ENCODE measurements at places on chromosomes 5 and 9.

GRCh38 chr5:123807177-123807945, 295.4 kb downstream of the CSNK1G3 start:
- no peak for DNase-seq

DNA sequence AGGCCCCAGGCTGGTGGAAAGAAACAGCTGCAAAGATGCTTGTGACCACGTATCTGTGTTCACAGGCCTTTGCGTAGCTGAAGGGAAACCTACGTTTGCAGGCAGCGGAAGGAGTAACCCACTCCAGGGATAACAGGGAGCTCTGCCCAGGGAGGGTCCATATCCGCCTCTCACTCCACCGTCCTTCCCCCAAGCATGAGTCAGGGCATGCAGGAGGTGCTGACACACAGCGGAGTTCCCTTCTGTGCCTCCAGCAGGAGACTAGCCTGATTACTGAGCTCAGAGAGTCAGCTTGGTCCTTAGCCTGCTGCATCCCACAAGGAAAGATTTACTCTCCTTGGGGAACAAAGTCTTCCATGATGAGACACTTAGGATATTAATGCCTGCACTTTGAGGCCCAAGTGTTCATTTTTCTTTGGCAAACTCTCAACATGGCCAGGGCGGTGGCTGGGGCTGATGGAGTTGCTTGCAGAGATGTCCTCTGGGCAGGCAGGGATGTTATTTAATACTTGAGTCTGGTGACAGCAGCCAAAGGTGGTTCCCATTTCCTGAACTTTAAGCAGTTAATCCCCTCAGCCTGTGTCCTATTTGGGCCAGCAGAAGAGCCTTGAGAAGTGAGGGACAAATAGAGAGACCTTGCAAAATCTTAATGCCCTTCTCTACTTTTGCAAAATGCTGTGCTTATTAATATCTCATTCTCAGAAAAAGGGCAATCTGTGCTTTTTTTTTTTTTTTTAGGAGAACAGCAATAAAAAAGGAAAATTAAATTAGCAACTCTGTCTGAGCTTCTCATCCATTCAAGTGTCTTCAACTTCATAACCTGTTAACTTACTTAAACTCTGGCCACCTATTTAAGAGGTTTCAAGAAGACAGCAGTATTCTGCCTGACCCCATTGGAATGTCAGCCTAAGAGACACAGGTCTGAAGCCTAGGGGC, 222.1 kb downstream of the HSPA4 start:
- DNase-seq = no peak

GRCh38 chr5:128749136-128749898, 211.3 kb upstream of the FBN2 start:
- DNase-seq = no peak

DNA sequence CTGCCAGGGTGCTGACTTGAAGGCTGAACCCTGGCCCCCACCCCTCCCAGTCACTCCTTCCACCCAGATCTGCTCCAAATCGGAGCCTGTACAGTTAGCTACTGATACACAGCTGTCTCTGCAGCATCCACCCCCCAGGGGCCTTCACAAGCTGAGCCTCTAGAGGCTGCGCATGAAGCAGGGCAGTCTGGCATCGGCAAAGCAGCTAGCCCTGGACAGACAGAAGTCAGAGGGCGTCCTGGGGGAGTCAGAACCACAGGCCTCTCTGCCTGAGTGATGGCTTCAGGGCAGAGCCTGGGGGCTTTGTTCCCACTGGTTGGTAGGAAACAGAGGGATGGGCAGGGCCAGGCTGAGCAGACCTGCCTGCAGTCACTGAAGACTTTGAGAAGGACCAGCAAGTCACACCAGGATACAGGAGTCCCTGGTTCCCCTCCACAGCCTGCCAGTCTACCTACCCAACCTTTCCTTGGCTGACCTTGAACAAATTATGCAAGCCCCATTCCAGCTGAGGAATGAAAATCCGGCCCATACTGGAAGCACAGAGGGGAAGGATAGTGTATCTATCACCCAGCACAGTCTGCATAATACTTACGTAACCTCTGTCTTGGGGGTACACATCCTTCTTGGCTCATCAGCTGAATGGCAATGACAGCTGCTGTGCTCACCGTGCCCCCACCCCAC, 8.8 kb downstream of the VDAC1 start:
- DNase-seq = no peak

- peak; percentile 33 for DNase-seq
These were observed 789 bp downstream of the COL27A1 start for GRCh38 chr9:114155995-114156656.

DNA sequence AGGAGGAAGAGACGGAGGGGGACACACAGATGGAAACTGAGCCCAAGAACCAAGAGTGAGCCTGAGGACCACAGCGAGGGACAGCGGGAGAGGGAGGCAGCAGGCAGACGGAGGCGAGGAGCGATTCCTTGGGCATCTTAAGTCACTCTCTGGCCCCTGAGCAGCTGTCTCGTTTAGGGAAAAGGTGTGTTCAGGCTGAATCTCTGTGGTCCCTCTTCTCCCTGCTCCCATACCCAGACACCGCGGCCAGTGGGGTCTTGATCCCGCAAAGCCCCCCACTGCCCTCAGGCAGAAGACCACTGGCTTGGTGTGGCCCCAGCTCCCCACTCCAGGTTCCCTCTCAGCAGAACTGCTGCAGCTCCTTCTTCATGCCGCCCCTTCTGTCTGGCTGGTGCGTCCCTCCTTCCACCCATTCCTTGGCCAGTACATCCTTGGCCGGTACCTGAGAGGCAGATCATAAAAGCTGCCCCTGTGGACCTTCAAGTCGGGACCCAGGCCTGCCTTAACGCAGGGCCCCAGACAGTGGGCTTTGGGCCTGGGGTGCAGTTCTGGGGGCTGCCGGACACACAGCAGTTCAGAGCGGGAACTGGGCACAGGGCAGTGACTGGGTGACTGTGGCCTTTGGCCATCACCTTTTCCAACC, 5.8 kb upstream of the RALGDS start:
- no peak for DNase-seq

- no peak for DNase-seq
These were observed 176.7 kb downstream of the MED10 start for GRCh38 chr5:6201631-6202030.

GRCh38 chr9:75185585-75186170, 97.4 kb downstream of the OSTF1 start:
- DNase-seq = peak; percentile 11

DNA sequence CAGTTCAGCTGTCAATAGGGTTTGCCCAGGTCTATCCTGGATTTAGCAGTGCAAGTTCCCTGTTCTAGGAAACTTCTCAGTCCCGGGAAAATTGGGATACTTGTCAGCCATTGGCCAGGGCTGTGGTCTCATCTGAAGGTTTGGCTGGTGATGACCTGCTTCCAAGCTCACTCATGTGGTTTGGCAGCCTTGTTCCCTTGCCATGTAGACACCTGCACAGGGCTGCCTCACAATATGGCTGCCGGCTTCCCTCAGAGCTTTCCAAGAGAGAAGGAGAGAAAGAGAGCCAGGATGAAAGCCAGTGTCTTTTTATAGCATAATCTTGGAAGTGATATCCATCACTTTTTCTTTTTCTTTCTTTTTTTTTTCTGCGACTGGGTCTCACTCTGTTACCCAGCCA, 37.7 kb upstream of the HMCN2 start:
- no peak for DNase-seq

GRCh38 chr9:87787735-87788134, 61.8 kb downstream of the CTSL start:
- no peak for DNase-seq

DNA sequence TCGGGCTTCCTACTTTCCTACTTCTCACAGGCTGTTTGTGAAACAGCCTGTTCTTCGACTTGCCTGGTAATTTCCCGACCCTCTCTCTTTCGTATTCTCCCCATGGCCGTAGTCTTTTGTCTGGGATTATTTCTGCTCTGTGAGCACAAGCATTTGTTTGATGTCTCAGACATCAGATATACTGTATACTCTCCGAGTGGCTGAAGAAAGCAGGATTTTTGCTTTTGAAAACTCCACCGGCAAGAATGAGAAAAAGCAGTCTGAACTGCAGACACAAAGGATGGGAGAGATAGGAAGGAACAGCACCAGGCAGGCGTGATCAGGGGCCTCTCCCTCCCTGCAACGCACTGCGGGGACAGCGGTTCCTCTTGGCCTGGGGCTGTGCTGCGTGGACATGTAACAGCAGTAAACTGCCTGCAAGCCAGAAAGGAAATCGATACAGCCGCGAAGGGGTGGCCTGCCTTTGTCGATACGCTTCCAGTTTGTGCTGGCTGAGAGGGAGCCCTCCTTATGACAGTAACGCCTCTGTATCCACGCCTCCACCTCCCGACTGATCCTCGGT, 313.9 kb upstream of the TLE4 start:
- no peak for DNase-seq

DNA sequence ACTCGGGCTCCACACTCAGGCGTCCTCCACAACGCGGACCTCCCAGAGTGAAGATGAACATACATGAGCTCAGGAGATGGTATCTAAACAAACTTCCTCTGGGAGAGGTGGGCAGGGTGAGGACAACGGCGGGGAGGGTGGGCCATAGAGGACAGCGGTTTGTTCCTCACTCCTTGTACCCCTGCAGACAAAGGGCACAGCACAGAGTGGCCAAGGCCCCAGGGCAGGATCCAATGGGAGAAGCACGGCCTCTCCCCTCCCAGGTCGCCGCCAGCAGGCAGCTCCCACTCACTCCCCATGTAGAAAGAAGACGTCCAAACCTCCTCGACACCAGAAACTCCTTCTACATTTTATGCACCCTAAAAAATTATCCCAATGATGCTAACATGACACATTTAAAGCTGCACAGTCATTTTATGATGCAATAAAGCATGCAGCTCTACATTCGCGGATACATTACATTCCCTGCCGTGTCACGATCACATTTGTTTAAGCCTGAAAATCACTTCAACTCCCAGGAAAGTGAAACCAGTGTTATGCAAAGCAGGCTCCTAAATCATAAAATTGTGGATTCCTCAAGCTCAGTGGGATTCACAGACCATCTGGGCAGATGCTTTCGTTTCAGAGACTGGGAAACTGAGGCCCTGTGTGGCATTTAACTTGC, 87.5 kb upstream of the SARDH start:
- DNase-seq = no peak
